ENCODE measurements at places on chromosomes 11 and 22. TPM values are rescaled to one million over a fixed set of nuclear protein-coding genes. Genes with fewer than 3 reads are reported as not detected.

GRCh38 chr11:67539550-67539949 lies 16.3 kb upstream of the CABP2 start:
- no peaks in the 10 kb centered on the region for H3K36me3 ChIP-seq
- no peak for DNase-seq
- H3K27ac ChIP-seq = no peak overlapping the region
- H3K4me3 ChIP-seq = no peak overlapping the region

DNA sequence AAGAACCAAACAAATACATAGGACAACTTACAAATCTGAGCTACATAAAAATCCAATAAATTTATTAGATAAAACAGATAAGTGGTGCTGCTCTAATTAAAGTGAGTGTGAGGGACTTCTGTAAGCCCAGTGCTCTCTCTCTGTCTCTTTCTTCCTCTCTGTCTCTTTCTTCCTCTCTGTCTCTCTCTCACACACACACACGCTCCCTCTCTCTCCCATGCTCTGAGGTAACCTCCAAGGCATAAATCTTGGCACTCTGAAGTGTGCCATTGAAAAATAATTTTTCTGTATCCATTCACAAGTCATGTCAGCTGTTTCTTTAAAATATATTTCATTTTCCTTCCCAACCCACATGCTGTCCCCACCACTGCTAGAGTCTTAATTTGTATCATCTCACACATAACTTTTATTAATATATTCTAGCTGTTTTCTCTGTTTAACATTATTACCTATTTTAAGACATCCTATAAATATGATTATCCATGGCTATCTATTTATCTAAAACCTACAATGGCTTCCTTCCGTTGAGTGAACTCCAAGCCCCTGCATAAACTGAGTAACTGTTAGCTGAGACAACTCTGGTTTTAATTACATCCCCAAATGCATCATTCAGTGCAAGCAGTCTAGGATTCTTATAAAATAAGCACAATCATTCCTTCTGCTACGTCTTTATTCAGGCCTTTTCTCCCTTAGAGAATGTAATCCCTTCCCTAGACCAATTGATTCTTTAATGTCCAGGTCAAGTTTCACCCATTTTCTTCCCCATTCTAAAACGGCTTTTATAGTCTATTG lies 57.4 kb upstream of the SLC5A12 start:
- DNase-seq = no peak
- no peak overlapping the region for H3K4me3 ChIP-seq
- H3K36me3 ChIP-seq = no peaks in the 10 kb centered on the region
- no peak overlapping the region for H3K27ac ChIP-seq
- no peaks in the 10 kb centered on the region for H3K27me3 ChIP-seq

- H3K27me3 ChIP-seq = no peaks in the 10 kb centered on the region
- no peak overlapping the region for H3K27ac ChIP-seq
- no peaks in the 10 kb centered on the region for H3K36me3 ChIP-seq
- H3K4me1 ChIP-seq = no peaks in the 10 kb centered on the region
- no peak for DNase-seq
- H3K4me3 ChIP-seq = no peak overlapping the region
These were observed 103.5 kb upstream of the CADM1 start for GRCh38 chr11:115607621-115608221.

GRCh38 chr22:41237036-41237706 lies 3.6 kb downstream of the CHADL start:
- H3K27ac ChIP-seq = no peak overlapping the region
- no peak for DNase-seq
- no peaks in the 10 kb centered on the region for H3K36me3 ChIP-seq
- H3K4me3 ChIP-seq = peak overlapping the region; percentile 27
- H3K4me1 ChIP-seq = peaks cover 7% of the 10 kb centered on the region
- H3K27me3 ChIP-seq = no peaks in the 10 kb centered on the region

GRCh38 chr11:96292291-96293010 lies 50.5 kb downstream of the MAML2 start:
- no peak overlapping the region for H3K27ac ChIP-seq
- no peaks in the 10 kb centered on the region for H3K27me3 ChIP-seq
- no peak for DNase-seq
- no peaks in the 10 kb centered on the region for H3K36me3 ChIP-seq
- H3K4me3 ChIP-seq = no peak overlapping the region

GRCh38 chr11:86013713-86014112 lies 55.2 kb downstream of the PICALM start:
- H3K27ac ChIP-seq = no peak overlapping the region
- no peak for DNase-seq
- H3K4me1 ChIP-seq = no peaks in the 10 kb centered on the region
- peaks cover 76% of the 10 kb centered on the region for H3K36me3 ChIP-seq
- no peaks in the 10 kb centered on the region for H3K27me3 ChIP-seq

- H3K36me3 ChIP-seq = peaks cover 46% of the 10 kb centered on the region
- no peak for DNase-seq
- peaks cover 38% of the 10 kb centered on the region for H3K4me1 ChIP-seq
These were observed 29.8 kb downstream of the CAPN1 start for GRCh38 chr11:65211293-65212105.

DNA sequence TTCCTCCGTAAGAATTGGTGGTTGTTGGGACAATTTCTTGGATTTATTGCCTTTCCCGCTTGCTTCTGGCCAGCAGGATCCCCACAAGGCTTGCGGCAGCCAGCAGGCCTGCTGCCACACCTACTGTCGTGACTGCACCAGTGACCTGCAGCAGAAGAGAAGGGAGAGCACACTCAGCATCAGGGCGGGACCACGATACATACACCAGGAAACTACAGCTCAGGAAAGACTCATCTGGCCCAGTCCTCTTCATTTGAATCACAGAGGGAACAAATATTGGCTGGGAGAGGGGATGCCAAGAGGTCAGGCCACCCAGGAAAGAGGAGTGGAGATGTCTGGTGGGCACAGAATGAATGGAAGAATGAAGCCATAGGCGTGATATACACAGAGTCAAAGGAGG lies 10.3 kb downstream of the PLAAT2 start:
- H3K4me3 ChIP-seq = no peak overlapping the region
- DNase-seq = peak; percentile 27
- peaks cover 48% of the 10 kb centered on the region for H3K4me1 ChIP-seq
- peak overlapping the region; percentile 93 for H3K27ac ChIP-seq
- H3K27me3 ChIP-seq = no peaks in the 10 kb centered on the region

GRCh38 chr22:29055192-29055830 lies 6.3 kb downstream of the C22orf31 start:
- no peaks in the 10 kb centered on the region for H3K4me1 ChIP-seq
- no peak overlapping the region for H3K27ac ChIP-seq
- no peak for DNase-seq
- no peaks in the 10 kb centered on the region for H3K36me3 ChIP-seq
- H3K27me3 ChIP-seq = no peaks in the 10 kb centered on the region
- no peak overlapping the region for H3K4me3 ChIP-seq

DNA sequence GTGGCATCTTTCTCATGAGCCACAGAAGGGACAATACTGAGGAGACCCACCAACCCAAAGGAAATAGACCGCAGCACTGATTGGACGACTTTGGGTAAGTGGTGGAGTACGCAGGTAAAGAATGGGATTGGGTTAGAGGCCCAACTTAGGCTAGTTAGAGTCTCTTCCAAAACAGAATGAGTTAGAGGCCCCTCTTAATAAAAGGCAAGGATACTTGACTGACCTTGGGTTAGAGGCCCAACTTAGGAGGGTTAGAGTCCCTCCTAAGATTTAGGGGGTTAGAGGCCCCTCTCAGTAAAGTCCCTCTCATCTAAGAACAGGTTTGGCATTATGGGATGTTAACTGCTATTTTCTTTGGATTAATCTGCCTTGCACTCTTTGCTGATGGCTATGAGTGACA lies 24.6 kb downstream of the CCKBR start:
- no peak overlapping the region for H3K27ac ChIP-seq
- DNase-seq = no peak
- no peak overlapping the region for H3K4me3 ChIP-seq
- H3K27me3 ChIP-seq = peaks cover 2% of the 10 kb centered on the region
- no peaks in the 10 kb centered on the region for H3K4me1 ChIP-seq

The KRTAP5-8 gene
- not detected for total RNA-seq

The TKFC gene
- 54.8 TPM for total RNA-seq

The FAM111B gene
- total RNA-seq = 1.4 TPM

Measured in natural killer cell (primary cell).